Urinary bladder (tissue), 4 donors: ENCODE measurements at places on chromosomes 13 and 19. TPM values are rescaled to one million over a fixed set of nuclear protein-coding genes. Genes with fewer than 3 reads are reported as not detected.

GRCh38 chr13:25190256-25190655 lies 18.2 kb upstream of the AMER2 start:
- no peak for DNase-seq

Gene RCBTB2
- 16.9 TPM for polyA plus RNA-seq

Gene ZSWIM4
- 2.2 TPM for polyA plus RNA-seq

DNA sequence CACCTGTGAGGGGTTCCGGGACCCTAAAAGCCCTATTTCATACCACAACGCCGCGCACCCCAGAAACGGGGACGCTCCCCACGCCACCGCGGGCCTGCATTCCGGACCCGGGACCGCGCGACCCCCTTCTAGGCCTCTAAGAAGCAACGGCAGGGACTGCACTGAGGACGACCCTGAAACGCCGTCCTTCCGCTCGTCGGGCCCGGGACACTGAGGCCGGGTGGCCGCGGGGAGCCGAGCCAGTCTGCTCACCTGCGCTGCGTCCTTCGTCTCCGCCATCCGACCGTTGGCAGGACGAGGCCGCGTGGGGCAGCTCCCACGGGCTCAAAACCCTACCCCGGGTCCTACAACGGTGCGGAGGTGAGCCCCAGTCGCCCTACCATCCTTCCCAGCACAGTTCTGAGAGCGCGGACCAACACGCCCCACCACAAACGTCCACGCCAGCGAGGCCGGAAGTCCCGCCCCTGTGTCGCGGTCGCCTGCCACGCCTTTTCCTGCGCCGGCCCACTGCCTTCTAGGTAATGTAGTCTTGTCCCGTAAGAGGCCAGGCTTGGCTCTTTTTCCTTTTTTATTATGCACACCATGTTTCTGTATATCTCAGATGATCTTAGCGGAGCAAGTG lies at the start of gene ZNF550:
Gene ZNF550 (minus strand): TSS at position 460 of the 622 bp plus-strand sequence. CDS start 181 bp downstream, at position 279.
- DNase-seq, result peak; percentile 78

Gene ZNF91
- 11.1 TPM for polyA plus RNA-seq

GRCh38 chr19:40320558-40320935 lies 27.6 kb downstream of the C19orf47 start:
- DNase-seq, result no peak
